ENCODE measurements at places on chromosomes 5 and 9.

GRCh38 chr9:114163517-114163951 is 8.2 kb downstream of the COL27A1 start:
- DNase-seq, result peak; percentile 80

GRCh38 chr5:87020099-87020934 is 247.4 kb upstream of the RASA1 start:
- peak; percentile 13 for DNase-seq

GRCh38 chr9:37284636-37285035 is 137.9 kb upstream of the GRHPR start:
- no peak for DNase-seq

GRCh38 chr9:99029083-99029645 is 75.7 kb upstream of the TGFBR1 start:
- no peak for DNase-seq

GRCh38 chr9:27129221-27129620 is 20.2 kb downstream of the TEK start:
- no peak for DNase-seq

DNA sequence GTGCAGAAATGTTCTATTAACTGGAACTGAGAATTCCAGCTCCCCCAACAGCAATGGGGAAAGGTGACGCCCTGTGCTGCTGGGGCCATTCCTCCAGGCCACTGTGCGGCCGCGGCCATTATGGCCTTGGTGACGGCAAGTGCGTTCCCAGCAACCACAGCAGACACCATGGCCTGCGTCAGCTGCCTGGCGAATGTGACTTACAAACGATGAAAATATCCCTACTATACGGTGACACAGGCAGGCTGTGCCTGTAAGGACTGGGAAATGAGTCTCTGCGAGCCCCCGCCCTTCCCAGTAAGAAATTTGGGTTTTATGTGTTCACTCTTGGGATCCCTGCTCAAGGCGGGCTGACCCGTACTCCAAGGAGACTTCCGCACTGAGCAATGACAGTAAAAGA is 20.6 kb downstream of the CLPTM1L start:
- DNase-seq, result no peak

DNA sequence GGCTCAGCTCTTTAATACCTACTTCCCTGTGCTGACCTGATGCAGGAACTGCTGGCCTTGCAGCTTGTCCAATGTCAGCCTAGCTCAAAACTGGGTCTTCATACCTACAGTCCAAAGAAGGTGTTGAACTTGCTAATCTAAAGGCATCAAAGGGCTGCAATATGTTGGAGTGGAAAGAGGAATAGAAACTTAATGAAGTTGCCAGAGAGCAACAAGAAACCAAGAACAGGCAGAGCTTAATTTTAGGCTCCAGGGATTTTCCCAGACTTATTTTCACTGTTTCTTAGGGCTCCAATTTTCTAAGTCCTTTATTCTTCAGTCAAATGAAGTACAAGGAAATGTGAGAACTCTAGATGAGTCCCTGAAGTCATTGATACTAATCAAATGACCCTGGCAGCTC is 17.6 kb upstream of the ERCC6L2 start:
- DNase-seq, result no peak

GRCh38 chr9:128091571-128091970 is 23.5 kb downstream of the SLC25A25 start:
- no peak for DNase-seq

DNA sequence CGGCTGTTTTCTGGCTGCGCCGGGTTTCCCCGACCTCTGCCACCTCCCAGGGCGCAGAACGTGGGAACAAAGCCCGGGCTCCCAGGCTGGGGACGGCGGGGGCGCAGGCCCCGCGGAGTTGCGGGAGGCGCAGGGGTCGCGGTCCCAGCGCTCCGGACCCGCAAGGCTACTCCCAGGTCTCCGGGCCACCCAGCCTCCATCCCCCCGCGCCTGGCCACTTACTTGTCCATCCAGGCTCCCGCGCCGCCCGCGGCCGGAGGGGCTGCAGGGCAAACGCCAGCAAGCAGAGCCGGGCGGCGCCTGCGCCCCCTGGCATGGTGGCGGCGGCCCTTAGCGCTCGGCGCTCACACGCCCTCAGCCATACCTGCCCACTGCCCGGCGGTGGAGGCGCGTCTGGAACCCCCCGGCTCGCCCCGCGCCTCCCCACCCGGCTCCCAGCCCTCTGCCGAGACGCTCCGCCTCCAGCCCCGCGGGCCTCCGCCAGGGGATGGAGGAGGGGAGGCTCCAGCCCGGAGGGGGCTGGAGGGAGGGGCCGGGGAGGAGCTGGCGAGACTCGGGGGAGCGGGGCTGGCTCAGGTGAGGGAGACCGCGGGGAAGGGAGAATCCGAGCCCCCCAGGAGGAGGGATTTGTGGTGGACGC is at the start of gene ADAM19:
Gene ADAM19 (minus strand): TSS at position 395 of the 640 bp plus-strand sequence. CDS start 79 bp downstream, at position 316.
- DNase-seq, result peak; percentile 44
